ENCODE measurements at places on chromosomes 3 and 15.

- no peak for DNase-seq
These were observed 26.6 kb downstream of the IGF2BP2 start for GRCh38 chr3:185797993-185798830.

GRCh38 chr3:117427081-117427480, 717.5 kb downstream of the TUSC7 start:
- no peak for DNase-seq

- DNase-seq: no peak
These were observed 405.4 kb upstream of the TBL1XR1 start for GRCh38 chr3:177602601-177603147.

GRCh38 chr3:197028728-197029510, 698 bp downstream of the MELTF start:
- peak; percentile 32 for DNase-seq

DNA sequence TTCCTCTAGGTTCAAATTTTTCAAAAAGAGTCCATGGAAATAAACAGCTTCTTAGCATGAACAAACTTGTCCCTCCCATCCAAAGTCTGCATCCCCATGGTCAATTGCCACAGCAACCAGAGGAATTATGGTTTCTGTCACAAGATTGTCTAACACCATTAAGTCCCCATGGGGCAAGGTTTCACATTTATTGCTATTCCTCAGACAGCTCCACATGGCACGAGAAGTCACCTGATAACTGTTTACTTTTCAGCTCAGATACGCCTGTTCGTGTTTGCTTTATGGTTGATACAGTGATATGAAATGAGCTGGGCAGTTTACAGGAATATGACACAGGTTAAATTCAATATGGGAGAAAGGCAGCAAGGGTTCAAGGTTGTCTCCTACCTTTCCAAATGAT, 37.9 kb upstream of the MUC13 start:
- DNase-seq: no peak

DNA sequence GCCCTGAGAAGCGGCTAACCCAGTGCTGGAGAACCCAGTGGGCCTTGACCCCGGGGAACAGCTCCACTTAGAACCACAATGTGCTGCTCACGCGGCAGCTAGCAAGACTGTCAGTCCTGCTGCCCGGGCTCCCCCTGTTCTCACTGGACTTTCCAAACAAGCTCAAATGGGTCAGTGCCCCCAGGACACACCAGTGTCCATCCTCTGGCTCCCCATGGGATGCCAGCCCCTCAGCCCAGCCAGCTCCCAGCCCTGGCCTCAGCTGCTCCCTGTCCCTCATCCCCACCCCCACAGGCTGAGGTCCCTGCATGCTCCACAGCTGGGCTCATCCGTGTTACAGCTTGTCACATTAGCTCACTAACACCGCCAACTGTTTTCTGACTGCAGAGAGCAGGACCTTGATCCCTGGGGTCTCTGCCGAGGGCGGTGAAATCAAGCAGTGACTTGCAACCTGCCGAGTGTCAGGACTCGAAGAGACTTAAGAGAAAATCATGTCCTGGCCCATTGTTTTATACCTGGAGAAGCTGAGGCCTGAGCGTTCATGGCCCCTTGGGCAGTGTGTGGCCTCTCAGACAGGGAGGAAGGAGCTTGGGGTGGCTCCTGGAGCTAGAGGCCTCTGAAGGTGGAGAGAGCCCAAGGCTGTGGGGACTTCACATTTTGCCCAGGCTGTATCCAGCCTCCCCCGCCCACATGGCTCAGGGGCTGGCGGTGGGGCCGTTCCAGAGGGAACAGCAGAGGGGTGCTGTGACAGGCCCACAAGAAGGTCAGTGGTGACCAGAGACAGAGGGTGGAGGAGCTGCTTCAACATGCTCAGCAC, 157.5 kb downstream of the MEGF11 start:
- DNase-seq: no peak

DNA sequence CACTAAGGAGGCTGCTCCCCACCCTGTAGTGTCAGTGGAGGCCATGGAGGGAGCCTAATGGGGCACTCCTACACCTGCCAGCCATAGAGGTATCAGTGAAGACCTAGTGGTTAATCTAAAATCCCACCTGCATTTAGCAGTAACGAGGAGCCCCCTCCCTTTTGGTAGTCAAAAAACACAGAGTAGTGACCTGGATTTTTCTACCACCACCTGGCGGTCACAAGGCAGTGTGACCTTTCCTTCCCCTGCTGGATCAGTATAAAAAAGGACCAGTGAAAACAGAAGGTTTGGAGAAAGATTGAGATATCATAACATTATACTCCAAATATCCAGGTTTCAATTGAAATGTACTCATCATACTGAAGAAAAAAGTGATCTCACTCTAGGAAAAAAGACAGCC, 241.2 kb downstream of the PYDC2 start:
- DNase-seq: no peak

DNA sequence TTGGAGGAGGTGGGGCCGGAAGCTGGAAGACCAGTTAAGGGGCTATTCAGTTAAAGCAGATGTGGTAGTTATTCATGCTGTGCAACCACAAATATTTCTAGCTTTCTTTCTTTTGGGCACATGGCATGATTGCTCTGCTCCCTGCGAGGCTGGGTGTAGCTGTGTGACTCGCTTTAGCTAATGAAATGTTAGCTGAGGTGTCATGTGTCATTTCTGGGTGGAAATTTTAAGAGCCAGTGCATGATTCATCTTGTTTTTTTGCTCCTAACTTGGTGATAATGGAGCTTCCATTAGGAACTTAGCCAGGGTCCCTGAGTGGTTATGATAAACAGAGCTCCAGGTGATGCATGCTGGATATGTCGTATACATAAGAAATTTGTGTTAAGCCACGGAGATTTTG, 300.6 kb downstream of the SATB1 start:
- peak; percentile 25 for DNase-seq

- DNase-seq: no peak
These were observed 191.6 kb upstream of the TOPAZ1 start for GRCh38 chr3:44050101-44050500.

GRCh38 chr3:123605789-123606234, 21.0 kb upstream of the HACD2 start:
- no peak for DNase-seq

DNA sequence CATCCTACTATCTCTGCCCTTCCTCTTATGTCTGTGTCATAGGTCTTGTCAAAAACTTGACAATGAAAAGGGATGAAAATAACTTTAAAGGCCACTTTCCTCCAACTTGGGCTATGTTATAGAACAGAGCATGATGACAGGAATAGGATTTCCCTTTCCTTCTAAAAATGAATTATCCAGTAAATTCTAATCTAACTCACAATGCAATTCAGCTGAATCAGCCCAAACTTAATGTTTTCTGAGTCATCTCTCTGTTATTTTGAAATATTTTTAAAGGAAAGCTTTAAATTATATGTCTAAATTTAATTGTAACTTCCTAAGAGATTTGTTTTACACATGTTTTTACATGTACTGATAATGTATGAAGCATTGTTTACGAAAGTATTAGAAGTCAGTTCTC, 258.5 kb downstream of the BBX start:
- DNase-seq: no peak

- DNase-seq: no peak
These were observed 58.7 kb downstream of the CD200 start for GRCh38 chr3:112391648-112392047.

GRCh38 chr15:81357180-81357686, 16.8 kb downstream of the TMC3 start:
- DNase-seq: peak; percentile 4

- peak; percentile 75 for DNase-seq
These were observed 119.6 kb downstream of the ABI3BP start for GRCh38 chr3:100873611-100874010.

- no peak for DNase-seq
These were observed 141.8 kb downstream of the EEFSEC start for GRCh38 chr3:128294999-128295468.

DNA sequence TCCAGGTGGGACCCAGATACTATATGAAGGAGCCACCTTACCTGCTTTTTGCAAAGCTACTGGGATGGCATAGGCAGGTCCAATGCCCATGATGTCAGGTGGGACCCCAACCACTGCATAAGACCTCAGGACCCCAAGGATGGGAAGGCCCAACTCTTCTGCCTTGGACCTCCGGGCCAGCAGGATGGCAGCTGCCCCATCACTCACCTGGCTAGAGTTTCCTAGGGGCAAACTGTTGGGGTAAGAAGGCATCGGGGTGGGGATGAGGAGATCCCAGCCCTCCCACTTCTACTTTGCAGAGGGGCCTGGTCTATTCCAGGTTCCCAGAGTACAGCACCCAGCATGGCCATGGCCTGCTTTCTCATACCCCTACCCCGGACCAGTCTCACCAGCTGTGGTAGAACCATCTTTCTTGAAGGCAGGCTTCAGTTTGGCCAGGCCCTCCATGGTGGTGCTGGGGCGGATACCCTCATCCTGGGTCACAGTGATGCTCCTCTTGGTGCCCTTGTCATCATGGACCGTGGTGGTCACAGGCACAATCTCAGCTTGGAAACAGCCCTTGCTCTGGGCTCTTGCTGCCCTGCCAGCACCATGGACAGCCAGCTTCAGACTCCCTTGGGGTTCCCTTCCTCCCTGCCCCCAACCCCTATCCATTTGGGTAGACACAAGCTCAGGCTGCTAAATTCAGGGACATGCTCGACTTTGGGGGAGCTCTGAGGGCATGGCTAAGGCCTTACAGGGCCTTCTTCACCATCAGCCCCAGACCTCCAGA, 10.6 kb downstream of the ACAA1 start:
- DNase-seq: no peak

- DNase-seq: no peak
These were observed 95.8 kb upstream of the UMPS start for GRCh38 chr3:124634210-124635168.

- DNase-seq: no peak
These were observed 8.6 kb downstream of the HIGD1A start for GRCh38 chr3:42795621-42796181.

DNA sequence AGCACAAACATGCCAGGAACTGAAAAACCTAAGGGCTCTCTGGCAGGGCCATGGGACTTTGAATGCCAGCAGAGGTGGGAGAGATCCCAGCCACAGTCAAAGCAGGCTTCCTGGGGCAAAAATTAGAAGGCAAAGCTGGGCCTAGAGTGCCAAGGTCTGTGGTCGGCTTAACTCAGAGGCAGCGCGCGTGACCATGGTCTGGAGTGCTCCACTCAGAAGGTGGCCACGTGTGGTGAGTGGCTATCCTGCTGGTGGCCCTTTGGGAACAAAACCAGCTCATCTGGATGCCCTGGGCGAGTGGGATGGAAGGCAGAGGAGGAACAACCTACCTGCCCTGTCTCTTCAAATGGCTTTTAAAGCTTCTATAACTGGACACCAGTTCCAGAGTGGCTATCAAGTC, 63.1 kb downstream of the OXNAD1 start:
- DNase-seq: no peak

DNA sequence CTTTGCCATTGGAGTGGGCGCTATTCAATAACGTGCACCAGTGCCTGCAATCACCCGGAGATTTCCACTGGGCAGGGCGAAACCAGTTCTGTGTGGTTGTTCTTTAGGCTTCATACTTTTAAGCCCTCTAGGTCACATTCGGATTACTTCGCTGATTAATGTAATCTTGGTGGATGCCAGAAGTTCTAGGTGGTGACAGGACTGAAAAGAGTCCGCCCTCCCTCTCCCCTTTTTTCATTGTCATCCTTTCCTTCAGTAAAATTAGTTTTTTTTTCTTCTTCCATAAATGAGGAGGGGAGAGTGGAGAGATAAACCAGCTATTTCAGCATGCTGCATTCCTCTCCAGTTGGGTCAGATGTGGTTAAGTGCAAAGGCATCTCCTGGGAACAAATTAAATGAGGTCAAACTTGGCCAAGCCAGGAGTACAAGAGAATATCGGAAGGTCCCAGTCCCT, 2.3 kb upstream of the SLC2A2 start:
- no peak for DNase-seq

DNA sequence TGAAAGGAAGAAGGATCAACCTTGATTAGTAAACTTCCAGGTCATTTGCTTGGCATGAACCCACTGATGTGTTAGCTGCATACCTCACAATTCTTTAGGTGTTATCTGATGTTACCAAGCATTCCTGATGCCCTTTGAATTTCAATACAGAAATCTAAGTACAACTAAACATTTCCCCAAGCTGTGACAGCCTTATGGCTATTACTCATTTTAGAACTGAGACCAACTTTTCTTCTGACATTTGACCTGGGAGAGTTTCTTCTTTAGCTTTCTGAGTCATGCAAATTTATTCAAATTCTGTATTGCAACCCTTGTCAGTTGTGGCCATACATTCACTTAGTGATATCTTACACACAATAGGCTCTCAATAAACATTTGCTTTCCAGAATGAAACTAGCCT, 124.3 kb downstream of the TIGIT start:
- DNase-seq: no peak

Measured in OCI-M1 (cell line).